ENCODE measurements at places on chromosomes 2 and 18.
A peak's percentile ranks its signal among the peaks of the same experiment; 100 is the strongest.

- ATAC-seq, result no peak
Measured at GRCh38 chr2:74413001-74413698, 8.3 kb downstream of the C2orf81 start.

DNA sequence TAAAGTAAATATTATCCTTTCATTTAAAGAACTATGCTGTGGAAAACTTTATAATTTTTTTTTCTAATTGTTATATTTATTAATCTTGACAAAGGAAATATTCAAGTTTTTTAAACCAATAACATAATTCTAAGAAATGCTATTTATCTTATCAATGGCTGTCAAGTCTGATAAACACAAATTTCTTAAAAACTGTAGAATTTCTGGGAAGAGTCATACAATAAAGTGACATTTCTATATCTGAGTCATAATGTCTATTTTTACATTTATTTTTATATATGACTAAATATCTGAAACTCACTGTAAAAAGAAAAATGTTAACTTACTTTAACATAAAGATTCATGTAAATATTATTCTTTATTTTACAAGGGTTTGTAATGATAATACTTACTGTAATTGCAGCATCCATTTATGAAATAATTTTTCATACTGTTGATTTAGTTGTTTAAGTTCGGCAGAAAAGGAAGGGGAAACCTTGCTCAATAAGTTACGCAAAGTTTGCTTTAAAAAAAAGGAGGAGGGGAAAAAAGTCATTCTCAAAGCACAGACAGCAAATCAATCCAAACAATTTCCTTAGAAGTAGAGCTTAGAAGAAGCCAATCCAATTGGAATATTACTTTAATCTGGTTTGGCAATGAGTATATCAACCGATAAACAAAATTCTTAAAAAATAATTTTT, 32.4 kb downstream of the ORC2 start:
- ATAC-seq, result peak; percentile 19

DNA sequence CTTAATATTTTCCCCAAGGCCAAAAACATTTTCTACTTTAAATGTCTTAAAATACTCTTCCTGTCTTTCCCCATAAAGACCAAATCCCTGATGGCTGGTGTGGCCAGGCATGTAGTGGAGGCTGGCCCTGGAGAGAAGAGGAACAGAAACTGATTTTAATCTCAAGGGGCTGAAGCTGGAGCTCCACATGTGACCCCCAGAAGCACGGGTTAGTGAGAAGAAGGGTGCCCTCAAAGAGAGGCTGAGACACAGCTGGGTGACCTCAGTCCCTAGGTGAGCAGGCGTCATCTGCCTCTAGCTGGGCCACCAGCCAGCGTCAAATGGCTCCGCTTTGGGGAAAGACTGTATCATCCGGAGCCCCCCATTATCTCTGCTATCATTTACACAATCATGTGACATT, 19.3 kb upstream of the TMEM18 start:
- no peak for ATAC-seq

GRCh38 chr18:13566941-13567746, 159.2 kb downstream of the FAM210A start:
- ATAC-seq, result peak; percentile 52

DNA sequence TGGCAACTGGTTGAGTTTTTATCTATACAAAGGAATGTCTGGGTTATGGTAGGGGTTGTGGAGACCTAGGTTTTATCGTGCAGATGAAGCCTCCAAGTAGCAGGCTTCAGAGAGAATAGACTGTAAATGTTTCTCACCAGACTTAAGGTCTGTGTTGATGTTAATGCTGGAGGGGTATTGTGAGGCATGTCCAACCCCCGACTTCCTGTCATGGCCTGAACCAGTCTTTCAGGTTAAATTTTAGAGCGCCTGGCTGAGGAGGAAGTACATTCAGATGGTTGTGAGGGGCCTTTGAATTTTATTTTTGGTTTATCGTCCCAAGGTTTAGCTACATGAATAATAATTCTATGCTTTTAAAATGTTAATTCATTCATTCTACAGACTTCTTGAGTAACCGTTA, 435.1 kb downstream of the DLGAP1 start:
- no peak for ATAC-seq

DNA sequence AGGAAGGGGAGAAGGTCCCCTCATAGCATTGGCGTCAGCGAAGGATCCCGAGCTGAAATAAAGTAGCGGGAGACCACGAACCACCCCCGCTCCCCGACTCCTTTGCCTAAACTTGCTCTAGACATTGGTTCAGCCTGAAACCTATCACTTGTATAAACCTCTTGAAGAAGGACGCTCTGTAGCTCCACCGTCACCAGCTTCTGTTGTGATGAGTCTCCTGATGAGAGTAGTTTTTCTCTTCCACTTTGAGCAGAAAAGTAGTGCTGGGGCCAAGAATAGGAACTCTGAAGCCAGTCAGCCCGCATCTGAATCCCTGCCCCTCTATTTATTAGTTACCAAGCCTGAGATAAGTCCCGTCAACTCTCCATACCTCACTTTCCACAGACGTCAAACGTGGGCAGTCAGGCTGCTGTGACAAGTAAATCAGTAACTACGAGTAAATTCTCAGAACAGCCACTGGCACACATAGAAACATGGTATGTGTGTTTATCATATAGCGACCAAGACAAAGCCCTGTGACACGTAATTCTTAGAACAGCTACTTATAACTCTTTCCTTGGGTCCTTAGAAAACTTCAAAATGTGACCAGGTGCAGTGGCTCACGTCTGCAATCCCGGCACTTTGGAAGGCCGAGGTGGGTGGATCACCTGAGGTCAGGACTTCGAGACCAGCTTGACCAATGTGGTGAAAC, 61.7 kb downstream of the CD226 start:
- ATAC-seq, result peak; percentile 82

DNA sequence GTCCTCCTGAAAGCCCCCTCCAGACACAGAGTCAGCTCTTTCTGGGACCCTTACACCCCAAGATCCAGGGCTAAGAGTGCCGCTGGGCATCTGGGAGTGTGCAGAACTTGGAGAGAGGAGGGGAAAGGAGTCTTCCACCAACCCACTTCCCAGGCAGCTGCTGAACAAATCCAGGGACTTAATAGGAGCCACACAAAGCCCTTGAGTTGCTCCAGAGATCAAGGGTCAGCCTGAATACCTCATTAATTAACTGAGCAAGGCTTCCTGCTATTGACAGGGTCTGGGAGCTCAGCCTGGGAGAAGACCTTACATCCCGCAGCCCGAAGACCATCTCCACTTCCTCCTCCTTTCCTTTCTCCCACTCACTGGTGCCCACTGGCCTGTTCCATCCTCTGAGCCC, 108.3 kb downstream of the CELF4 start:
- no peak for ATAC-seq

- ATAC-seq, result no peak
Measured at GRCh38 chr2:157428500-157429175, 15.3 kb downstream of the CYTIP start.

GRCh38 chr2:46942891-46943626, 27.5 kb upstream of the MCFD2 start:
- no peak for ATAC-seq

DNA sequence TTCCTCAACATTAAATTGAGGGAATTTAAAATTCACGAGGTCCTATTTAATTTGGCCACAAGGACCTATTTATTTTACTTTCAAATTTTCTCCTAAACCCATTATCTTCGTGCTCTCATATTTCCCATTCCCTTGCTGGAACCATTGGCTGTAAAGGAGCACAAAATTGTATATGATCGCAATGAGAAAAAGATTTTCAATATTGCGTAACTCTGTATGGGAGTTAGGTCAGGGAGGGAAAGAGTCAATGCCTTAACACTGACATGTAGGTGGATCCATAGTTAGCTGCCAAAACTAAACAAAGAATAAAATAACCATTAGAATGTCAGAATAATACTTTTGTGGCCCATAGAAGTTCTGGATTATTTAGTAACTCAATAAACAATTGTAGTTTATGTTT, 40.6 kb upstream of the ZC3H15 start:
- no peak for ATAC-seq

GRCh38 chr18:31647127-31647753, 37.1 kb downstream of the B4GALT6 start:
- no peak for ATAC-seq

DNA sequence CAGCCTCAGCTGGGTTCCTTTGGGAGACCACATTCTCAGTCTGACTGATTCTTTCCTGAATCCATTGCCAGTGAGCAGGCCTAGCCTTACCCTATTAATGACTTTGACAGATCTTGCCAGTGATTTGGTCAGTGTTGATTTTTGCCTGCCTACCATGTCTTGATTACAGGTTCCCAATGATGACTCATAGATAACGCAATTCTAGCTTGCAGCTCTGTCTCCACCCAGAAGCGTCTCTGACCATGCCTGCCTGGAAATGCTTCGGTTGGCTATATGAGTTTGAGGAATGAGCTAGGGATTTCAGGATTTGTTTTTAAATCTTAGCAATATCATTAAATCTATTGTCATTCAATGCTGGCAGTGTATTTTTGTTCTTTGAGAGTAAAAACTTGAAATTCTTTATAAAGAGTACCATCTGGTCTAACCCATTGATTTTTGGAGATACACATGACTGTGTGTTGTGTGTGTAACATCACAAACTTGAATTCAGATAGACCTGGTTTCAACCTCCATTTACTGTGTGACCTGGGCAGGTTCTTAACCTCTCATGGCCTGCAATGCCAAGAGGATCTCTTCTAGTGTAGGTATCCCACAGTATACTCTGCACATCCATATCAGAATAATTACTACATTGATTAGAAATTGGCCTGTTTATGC, 57.0 kb downstream of the CCDC150 start:
- ATAC-seq, result no peak

DNA sequence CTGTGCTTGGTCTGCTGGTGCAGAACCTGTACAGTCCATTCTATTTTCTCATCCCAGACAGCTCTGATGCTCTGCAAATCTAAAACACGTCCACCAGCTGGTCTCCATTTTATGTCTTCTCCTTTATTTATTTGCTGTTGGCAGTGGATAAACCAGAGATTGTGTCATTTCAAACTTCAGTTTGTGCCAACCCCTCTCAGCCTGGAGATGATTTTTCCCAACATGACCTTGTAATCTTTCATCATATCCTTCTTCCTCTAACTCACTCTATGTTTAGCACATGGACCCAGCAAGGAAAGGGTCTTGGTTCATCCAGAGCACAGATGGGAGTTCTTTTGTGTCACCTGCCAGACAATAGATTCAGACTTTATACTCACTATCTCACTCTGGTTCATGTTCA, 273.2 kb downstream of the MTX2 start:
- no peak for ATAC-seq

GRCh38 chr18:25608091-25608490, 256.1 kb upstream of the ZNF521 start:
- no peak for ATAC-seq

DNA sequence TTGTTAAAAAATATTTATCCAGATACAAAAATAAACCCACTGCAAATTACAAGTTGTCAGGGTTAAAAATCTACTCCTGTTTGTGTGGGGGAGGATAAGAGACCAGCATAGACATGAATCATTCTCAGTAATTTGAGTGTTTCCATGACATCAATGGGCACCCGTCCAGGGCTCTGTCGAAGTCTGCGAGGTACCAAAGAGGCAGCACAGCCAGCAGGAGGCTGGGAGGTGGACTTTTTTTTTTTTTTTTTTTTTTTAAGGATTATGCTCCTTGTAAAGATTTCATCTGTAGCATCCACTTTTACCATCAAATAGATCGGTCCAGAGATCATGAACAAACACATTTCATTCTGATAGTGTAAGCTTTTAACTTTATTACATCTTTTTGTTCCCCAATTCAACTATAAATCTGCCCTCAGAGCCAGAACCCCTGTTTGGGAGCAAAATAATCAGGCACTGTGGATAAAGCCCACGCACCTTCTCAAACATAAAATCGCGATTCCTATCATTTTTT, 182.0 kb downstream of the TCF4 start:
- ATAC-seq, result no peak

GRCh38 chr18:41966943-41967342, 11.9 kb downstream of the PIK3C3 start:
- ATAC-seq, result no peak

GRCh38 chr2:121066526-121066925, 218.5 kb downstream of the TFCP2L1 start:
- ATAC-seq, result no peak

- no peak for ATAC-seq
Measured at GRCh38 chr18:52439457-52439856, 99.5 kb downstream of the DCC start.
